ENCODE measurements at places on chromosomes 12 and 14.

DNA sequence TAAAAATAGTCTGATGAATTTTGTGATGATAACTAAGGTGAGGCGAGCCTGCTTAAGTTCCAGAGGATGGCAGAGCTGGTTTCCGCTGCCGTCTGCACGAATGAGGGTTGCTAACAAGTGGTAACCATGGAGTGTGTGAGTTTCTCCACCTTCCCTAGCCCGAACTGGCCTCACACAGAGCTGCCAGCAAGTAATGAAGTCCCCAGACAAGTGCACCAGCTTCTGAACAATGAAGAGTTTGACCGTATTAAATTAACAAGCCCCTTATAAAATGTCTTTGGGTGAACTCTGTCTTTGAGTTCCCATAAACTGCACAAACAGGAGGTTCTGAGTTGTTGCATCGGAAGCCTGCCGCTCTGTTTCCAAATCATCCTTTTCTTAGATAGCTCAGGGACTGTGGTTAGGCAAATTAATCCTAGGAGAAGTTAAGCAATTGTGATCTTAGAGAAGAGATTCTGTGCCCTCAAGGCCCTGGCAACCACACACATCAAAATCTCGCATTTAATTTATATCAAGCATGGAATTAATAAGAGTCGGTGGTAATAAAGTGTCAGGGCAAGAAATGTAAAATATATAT is 274.1 kb upstream of the DAAM1 start:
- DNase-seq, result no peak

- peak; percentile 95 for DNase-seq
These were observed at the start of gene HEATR5A for GRCh38 chr14:31420319-31421111. HEATR5A (minus strand) TSS chr14:31420550; CDS start chr14:31402975, 17,575 bp downstream.

- DNase-seq, result no peak
These were observed 15.4 kb upstream of the PAWR start for GRCh38 chr12:79706156-79706555.

DNA sequence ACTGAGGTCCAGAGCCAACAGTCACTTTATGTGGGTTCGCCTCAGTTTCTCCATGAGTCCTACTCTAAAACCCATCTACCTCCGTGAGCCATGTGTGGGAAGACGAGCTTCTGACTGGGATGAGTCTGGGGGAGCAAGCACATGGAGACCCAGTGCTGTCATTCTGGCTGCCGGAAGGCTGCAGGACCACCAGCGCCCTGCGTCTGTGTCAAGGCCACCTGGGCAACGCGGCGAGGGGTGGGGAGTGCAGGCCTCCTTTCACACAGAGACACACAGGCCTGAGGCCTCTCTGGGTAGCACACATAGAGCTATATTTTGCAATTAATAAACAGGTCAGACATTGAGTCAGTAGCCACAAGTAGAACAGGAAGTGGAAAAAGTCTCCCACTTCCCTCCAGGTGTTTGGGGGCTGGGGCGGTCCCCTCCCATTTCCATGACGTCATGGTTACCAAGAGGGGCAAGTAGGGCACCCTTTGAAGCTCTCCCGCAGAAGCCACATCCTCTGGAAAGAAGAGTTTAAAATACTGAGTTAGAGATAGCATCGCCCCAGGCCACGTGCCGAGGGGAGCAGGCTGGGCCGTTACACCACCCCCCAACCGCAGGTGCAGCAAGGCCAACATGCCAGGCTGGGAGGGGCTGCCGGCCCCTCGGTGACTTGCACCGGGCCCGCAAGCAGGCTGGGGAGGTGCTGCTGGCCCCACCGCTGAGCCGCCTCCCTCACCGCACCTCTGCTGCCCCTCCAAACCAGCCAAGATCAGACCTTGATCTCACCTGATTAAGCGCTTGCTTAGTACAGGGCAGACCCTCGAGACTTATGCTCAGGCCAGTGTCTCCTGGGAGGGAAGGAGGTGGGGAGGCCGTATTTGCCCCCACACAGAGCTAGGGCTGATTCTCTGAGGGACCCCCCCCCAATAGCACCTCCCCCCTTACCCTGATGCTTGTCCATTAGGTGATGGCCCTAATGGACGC is 32.7 kb downstream of the DAD1 start:
- DNase-seq, result peak; percentile 86

DNA sequence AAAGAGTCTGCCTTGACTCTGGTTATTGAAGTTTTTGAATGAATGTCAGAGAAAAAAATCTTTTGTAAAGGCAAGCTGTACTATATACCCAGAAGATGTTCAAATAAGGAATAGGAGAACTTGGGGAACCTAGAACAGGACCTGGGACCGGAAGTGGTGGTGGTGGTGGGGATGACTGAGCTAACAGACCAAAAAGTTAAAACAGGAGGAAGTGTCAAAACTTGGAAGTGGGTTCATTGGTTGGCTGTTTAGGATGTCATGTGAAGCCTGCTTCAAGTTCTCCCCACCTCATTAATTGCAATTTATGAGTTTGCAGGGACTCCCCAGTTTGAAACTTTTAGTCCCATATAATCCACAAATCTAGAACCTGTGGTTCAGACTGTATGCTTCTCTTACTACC is 26.2 kb downstream of the PLXNC1 start:
- DNase-seq, result no peak

DNA sequence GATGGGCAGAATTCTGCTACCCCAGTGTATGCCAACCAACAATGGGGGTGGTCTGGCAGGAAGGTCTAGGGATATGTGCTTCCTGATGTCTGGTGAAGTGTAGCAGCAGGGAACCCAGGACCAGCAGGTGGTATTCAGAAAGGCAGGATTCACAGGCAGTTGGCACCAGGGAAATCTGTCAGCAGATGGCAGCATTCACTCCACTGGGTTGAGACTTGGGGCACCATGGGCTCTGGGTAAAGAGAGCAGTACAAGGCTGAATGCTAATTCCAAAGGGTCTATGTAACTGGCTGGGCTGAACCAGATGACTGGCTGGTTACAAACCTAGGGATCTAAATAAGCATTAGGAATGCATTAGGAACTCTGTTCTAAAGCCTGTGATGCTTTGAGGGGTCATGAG is 466.9 kb upstream of the STXBP6 start:
- DNase-seq, result no peak

- DNase-seq, result no peak
These were observed 34.6 kb upstream of the BEGAIN start for GRCh38 chr14:100621806-100622205.
